Left renal cortex interstitium (tissue), 4 donors: ENCODE measurements at places on chromosomes 5 and 9. TPM values are rescaled to one million over a fixed set of nuclear protein-coding genes. Genes with fewer than 3 reads are reported as not detected.

PALM2AKAP2 gene
- polyA plus RNA-seq, result 9.0 TPM

SLC27A6 gene
- 1.3 TPM for polyA plus RNA-seq

IL33 gene
- polyA plus RNA-seq, result 8.8 TPM

HMGCR gene
- polyA plus RNA-seq, result 78.0 TPM

KIAA0825 gene
- polyA plus RNA-seq, result 5.2 TPM

C9orf43 gene
- polyA plus RNA-seq, result 1.1 TPM

APBA1 gene
- 13.6 TPM for polyA plus RNA-seq

CTSV gene
- polyA plus RNA-seq, result 35.2 TPM

SOX30 gene
- polyA plus RNA-seq, result 0.70 TPM

ZDHHC11B gene
- 3.9 TPM for polyA plus RNA-seq

CDH6 gene
- polyA plus RNA-seq, result 51.0 TPM

VLDLR gene
- polyA plus RNA-seq, result 37.8 TPM
